ENCODE measurements at places on chromosomes 12 and 14. TPM values are rescaled to one million over a fixed set of nuclear protein-coding genes. Genes with fewer than 3 reads are reported as not detected.

- DNase-seq = no peak
These were observed 24.3 kb upstream of the PCNX1 start for GRCh38 chr14:70882776-70883492.

GRCh38 chr12:94516985-94517384 is 57.3 kb upstream of the CEP83 start:
- no peak for DNase-seq

ESPL1 gene
- 43.2 TPM for total RNA-seq

GRCh38 chr12:94560431-94561221 is 89.7 kb downstream of the TMCC3 start:
- DNase-seq = peak; percentile 32

- DNase-seq = no peak
These were observed 18.3 kb downstream of the RTL1 start for GRCh38 chr14:100885196-100885595.

NYNRIN gene
- 16.0 TPM for total RNA-seq

LRRC74A gene
- not detected for total RNA-seq

CAPS2 gene
- 19.0 TPM for total RNA-seq

TSHR gene
- total RNA-seq = 0.45 TPM

DNA sequence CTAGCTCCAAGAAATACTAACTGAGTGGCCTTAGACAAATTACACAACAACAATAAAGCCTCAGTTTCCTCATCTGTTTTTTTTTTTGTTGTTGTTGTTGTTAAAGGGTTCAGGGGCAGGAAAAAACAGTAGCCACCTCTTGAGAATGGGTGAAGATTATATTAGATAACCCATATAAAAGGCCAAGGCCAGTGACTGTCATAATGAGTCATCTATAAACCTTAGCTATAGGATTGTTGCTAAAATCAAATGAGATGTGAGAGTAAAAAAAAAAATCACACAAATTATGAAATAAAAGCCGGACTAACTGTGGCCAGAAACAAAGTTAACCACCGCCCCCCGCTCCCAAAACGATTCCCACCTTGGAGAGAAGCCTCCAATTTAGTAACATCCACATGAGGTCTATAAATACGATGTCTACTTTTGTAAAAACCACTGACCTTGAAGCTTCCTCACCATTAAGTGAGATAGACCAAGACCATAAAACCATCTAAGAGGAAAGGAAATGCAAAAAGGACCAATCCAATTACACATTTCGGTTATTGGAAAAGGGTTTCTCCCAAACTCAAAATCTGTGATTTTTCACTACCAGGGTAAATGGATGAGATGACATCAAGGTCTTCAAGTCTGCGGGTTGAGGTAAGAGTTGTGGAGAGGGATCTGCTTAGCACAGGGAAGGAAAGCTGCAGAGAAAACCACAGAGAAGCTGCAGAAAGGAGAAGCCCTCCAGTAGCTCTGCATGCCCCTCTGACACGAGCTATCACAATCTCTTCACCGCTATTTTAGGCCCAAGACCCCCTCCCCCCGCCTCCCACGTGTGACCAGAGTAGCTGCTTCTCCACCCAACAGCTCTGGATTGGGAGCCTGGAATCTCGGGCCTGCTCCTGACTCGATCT is 1.0 kb downstream of the NAA25 start:
- DNase-seq = no peak

- DNase-seq = peak; percentile 60
These were observed 25.8 kb downstream of the LIMA1 start for GRCh38 chr12:50257236-50258166.

DHRS2 gene
- total RNA-seq = not detected

LMO3 gene
- total RNA-seq = 58.0 TPM

GRCh38 chr12:50440288-50440687 is 39.6 kb downstream of the LARP4 start:
- DNase-seq = no peak

GRCh38 chr12:16605642-16606116 is 283 bp downstream of the LMO3 start:
- DNase-seq = peak; percentile 62

ZC2HC1C gene
- total RNA-seq = 5.9 TPM

OS9 gene
- total RNA-seq = 192 TPM

MYH6 gene
- not detected for total RNA-seq

ACSS3 gene
- total RNA-seq = 28.5 TPM

- no peak for DNase-seq
These were observed 45.3 kb downstream of the BEGAIN start for GRCh38 chr14:100541621-100542560.

GPRC5A gene
- total RNA-seq = 0.58 TPM

GRCh38 chr14:70622111-70622712 is 19.5 kb upstream of the TTC9 start:
- peak; percentile 72 for DNase-seq

WDHD1 gene
- 15.6 TPM for total RNA-seq

GRCh38 chr12:130179191-130179590 is 16.9 kb downstream of the FZD10 start:
- no peak for DNase-seq

THAP2 gene
- 4.3 TPM for total RNA-seq

TAS2R13 gene
- 3.0 TPM for total RNA-seq

GRCh38 chr12:122282061-122282460 is 15.8 kb upstream of the VPS33A start:
- no peak for DNase-seq

ADSS1 gene
- 7.0 TPM for total RNA-seq

DNA sequence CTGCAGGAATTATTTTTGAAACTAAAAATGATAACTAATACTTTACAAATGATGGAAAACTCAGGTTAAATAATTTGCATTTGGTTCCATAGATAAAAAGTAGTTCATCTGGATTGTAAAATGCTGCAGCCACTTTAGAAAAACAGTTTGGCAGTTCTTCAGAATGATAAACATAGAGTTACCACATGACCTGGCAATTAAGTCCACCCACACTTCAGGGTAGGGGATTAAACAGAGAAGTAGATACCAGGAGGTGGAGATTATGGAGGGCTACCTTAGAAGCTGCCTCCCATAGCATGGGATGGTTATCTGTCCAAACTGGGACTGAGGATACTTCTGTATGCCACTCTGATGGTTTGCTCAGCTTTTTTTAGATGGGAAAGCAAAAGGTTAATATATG is 22.2 kb downstream of the ARF6 start:
- no peak for DNase-seq

GRCh38 chr14:86787717-86788116 is 1205.3 kb downstream of the GALC start:
- no peak for DNase-seq

PARP11 gene
- total RNA-seq = 5.8 TPM

- DNase-seq = no peak
These were observed 77.5 kb upstream of the EEA1 start for GRCh38 chr12:93006471-93007208.

CCDC175 gene
- total RNA-seq = not detected

SEC23A gene
- 82.6 TPM for total RNA-seq

DNA sequence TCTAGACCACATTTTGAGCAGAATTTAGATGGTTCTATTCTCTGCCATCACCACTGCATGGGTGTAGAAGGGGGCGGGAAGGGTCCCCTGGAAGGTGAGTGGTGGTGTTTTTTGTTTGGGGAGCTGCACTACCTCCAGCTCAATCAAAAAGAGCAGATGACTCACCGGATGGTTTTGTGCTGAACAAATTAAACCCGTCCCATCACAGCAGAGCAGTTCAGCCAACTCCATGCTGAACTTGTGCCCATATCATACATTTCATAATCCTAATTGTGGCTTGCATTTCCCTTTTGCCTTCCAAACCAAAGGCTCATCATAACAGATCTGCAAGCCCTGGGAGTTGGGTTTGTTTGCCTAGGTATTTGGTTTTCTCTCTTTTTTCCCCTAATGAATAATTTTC is 53.0 kb upstream of the RPH3A start:
- DNase-seq = no peak

GRCh38 chr12:116996093-116996492 is 85.3 kb downstream of the FBXW8 start:
- DNase-seq = no peak

GRCh38 chr14:54654605-54655004 is 87.7 kb downstream of the SAMD4A start:
- no peak for DNase-seq

GRCh38 chr12:19946550-19946949 is 421.8 kb upstream of the PDE3A start:
- no peak for DNase-seq

SALL2 gene
- not detected for total RNA-seq

DNA sequence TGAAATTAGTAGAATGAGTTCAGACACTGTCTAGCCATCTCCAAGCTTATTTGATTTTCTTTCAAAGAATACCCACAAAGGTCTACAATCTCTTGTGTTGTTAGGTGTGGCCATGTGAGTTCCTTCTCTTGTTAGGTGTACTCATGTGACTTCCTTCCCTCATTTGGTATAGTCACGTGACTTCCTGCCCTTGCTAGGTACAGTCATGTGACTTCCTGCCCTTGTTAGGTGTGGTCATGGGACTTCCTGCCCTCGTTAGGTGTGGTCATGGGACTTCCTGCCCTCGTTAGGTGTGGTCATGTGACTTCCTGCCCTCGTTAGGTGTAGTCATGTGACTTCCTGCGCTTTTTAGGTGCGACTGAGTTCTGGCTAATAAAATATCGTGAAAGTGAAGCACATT is 179.6 kb downstream of the TMX1 start:
- DNase-seq = no peak

GRCh38 chr14:102046337-102047278 is 40.2 kb downstream of the HSP90AA1 start:
- DNase-seq = peak; percentile 96

DNA sequence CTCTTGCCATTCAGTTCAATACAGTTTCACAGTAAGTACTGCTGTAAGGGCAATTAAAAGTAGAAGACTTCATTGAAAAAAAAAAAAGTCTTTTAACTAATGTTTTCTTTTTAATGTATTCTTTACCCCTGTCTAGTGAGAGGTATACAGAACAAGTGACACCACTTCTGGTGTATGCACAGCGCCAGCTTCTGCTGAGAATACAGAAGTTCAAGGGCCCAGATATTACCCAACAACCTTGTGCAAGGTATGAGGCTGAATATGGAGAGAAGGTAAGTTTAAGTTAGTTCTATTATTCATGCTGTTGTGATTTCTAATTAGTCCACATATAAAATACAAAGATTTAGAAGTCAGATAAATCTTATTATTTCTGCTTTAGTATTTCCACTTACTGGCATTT is 168.7 kb downstream of the CFAP54 start:
- DNase-seq = no peak

DNA sequence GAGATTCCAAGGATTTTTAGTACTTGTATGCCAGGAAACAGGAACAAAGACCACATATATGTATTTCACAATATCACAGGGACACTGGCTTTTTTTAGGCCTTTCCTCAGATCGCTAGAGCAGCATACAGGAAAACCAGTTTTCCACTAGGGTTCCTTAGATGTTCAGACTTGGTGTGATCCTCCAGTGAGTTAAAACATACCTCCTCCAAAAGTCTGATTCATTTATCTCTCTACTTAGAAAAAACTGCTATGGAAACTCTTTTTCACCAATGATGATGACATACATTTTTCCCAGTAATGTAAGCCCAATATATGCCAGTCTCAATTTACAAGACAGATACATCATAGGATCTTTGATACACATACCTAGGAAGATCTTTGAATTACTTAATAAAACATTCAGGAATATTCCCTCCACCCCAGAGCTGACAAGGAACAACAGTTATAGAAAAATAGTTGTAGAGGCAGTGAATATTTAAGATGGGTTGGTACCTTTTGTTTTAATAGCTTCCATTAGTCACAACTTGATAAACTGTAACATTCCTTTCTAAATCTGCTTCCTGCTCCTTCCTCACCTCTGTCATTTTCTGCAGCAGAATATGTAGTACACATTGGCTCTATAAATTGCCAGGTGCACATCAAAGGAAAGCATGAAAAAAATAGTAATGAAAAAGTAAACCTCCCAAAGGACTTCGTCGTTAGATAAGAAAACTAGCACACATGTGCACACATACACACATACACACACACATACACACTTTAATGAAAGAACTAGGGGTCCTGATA is 27.5 kb downstream of the BCAT1 start:
- peak; percentile 13 for DNase-seq

SPX gene
- not detected for total RNA-seq

ARID2 gene
- 47.3 TPM for total RNA-seq

DNA sequence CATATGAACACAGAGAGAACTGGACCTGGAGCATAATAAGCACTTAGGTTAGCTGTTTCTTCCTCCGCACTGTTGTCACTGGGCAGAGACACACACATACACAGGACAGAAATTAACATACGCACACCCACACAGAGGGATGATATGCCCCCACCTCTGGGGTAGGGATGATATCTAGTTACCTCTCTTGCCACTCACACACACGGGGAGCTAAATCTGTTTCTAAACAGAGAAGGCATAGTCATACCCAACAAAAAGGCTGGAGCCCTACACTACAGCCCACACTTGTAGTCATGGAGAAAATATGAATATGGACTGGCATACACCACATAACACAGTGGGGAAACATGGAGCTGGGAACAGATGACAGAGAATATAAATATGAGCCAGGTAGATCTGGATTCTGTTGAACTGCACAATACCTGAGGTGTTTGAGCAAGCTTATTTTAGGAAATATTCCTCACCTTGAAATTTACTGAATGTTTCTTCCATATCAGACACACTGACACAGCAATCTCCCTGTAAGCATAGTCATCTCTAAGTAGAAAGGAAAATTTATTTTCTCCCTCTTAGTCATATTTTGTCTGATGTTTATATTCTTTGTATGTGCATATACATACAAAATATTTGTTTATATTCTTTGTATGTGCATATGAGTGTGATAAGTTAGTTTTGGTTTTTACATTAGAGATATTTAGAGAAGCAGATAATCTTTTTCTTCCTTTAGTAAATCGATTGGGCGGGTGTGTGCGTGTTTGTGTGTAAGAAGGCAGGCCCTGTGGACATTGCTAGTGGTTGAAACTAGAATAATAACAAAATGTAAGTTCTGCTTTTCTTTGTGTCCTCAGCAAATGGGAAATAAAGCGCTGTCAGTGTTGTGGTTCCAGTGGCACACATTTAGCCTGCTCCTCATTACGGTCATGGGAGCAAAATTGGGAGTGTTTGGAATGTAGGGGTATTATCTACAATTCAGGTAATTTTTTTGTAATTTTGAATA is 20.9 kb upstream of the SCFD1 start:
- DNase-seq = no peak

TC2N gene
- total RNA-seq = 162 TPM

GRCh38 chr12:53199700-53200099 is 7.4 kb downstream of the ITGB7 start:
- DNase-seq = no peak
